ENCODE measurements at places on chromosomes 12 and 14.
A peak's percentile ranks its signal among the peaks of the same experiment; 100 is the strongest.

DNA sequence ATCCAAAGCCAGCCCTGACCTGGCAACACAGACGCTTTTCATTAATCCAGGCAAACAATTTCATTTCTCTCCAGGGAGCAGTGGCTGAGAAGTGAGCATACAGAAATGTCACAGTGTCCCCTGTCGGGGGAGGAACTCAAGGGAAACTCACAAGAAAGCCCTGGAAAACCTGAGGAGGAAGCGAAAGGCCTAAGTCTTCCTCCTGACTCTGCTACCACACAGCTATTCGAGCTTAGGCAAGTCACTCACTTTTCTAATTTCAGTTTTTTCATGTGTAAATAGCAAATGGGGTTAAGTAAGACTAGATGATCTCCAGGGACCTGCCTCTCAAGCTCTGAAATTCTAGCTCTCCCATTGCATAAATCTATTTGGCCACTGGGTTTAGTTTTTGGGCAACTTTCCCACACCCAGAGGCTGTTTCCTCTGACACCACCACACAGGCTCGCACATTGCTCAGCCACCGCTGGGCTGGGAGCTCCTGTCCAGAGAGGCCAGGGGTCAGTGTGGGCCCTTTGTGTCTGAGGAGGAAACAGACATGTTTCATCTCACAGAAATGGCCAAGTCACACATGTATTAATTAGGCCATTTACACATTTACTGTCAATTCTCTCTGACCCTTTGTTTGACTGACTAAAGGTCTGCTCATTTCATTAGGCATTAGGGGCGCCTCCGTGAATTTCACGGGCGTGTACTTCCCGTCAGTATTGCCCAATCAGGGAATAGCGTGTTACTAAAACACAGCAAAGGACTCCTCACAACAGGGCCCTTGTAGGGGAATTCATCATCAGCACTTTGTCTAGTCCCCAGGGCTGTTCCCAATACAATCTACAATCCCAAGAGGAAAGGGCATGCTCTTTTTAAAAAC is 9.8 kb upstream of the PNMA1 start:
- DNase-seq: no peak

DNA sequence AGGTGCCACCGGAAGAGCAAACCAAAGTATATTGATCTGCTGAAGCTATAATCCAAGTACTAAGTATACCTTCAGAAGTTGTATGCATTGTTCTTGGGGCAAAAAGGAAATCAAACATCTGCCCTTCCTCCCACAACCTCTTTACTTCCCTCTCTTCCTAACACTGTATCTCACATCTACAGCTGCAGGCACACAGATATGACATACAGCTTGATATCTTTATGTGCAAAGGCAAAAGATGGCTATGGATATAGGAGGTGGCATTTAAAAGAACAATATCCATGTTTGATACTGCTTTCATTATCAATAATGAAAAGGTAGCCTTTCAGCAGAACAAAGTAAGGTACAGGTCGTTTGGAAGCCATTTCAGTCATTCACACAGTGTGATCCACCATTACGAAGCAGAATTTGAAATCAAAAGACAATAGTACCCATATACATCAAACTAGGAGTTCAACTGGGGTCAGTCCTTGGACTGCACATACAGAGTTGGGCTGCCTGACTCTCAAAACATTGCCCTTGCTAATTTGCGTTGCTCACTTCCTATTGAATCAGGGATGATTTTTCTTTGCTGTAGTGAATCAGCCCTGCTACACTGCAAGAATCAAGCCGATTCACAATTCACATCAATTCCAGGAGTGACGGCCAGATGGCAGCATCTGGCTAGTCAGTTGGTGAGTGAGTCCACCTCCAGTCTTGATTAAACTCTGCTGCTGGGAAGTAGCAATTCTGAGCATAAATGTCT is 8.9 kb downstream of the ANG start:
- peak; percentile 28 for DNase-seq

GRCh38 chr14:74860899-74861733 is 14.8 kb downstream of the PROX2 start:
- DNase-seq: peak; percentile 93

GRCh38 chr14:96629082-96629481 is 126.9 kb downstream of the PAPOLA start:
- no peak for DNase-seq

DNA sequence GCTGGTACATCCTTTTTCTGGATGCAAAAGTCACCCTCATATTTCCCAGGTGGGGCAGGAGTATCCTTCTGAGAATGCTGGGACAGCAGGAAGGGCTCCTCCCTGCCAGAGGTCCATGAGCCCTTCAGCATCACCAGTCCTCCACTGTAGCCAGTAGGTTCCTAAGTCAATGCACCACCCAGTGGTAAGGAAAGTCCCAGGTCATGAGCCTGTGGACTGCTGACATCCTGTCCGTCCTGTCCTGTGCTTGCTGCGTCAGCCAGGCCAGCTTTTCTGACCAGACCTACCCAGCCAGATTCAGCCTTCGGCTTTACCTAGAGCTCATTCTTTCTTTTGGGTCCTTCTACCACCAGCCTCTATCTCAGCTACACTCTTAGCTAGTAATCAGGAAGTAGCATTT is 23.0 kb upstream of the ACTN1 start:
- DNase-seq: no peak

DNA sequence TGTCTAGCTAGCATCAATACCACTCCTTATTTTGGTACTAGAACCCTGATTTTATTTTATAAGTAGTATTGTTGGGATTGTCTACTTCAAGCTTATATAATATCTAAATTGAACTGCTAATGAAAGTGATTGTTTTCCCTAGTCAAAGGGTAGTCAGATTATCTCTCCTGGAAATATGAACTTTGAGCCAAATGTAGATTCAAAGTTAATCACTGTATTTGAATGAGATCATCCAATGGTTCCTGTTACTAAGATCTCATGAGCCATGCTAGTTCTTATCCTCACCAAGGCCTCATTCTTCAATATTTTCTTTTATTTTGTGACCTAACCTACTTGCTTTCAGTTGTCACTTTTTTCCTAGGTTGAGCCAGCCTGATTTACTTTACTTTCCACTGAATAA is 276.7 kb downstream of the RASSF9 start:
- DNase-seq: no peak

DNA sequence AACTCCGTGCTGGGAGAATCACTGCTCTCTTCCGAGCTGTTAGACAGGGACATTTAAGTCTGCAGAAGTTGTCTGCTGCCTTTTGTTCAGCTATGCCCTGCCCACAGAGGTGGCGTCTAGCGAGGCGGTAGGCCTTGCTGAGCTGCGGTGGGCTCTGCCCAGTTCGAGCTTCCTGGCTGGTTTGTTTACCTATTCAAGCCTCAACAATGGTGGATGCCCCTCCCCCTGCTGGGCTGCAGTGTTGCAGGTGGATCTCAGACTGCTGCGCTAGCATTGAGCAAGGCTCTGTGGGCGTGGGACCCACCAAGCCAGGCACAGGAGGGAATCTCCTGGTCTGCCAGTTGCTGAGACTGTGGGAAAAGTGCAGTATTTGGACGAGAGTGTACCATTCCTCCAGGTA is 43.7 kb downstream of the GPR137C start:
- DNase-seq: no peak

DNA sequence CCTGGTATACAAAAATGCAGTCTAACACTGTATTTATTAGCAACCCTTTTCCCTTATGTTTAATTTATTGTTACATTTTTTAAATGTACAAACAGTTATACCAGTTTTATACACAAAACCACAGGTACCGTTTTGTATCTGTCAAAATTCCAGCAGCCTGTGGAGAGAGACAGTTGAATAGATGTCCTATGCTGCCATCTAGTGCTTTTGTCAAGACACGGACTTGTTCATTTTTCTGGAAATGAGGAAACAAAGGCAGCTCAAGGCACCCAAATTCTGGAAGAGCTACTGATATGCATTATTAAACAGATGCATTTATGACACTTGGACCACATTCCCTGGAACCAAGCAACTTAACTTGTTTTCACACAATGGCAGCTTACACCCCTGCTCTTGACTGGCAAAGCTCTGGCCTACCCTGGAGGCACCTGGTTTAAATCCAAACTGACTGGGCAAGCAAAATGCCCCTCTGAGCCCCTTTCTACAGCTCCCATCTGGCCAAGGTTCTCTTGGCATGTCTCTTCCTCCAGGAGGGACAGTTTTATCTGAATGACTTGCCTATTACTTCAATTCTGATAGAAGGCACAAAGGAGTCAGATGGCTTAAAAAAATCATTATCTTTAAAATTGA is 286.9 kb upstream of the PRKD1 start:
- no peak for DNase-seq

- DNase-seq: no peak
These were observed 330.6 kb upstream of the NAV3 start for GRCh38 chr12:77500089-77500488.

DNA sequence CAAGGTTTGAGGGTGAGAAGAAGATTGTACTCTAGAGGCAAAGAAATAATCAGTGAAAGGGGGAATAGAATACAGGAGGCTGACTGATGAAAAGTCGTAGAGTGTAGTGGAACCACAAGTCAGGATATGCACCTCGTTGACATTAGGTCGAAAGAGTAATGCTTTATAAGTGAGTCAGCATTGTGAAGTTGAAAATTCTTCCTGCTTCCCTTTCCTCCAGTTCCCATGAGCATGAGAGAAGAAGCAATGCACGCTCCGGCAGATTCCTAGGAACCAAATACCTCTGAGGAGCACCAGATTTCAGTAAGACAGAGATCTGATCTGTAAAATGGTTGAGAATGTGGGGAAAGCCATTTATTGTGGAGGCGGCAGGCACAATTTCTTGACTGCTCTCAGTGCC is 16.5 kb downstream of the CCER1 start:
- no peak for DNase-seq

DNA sequence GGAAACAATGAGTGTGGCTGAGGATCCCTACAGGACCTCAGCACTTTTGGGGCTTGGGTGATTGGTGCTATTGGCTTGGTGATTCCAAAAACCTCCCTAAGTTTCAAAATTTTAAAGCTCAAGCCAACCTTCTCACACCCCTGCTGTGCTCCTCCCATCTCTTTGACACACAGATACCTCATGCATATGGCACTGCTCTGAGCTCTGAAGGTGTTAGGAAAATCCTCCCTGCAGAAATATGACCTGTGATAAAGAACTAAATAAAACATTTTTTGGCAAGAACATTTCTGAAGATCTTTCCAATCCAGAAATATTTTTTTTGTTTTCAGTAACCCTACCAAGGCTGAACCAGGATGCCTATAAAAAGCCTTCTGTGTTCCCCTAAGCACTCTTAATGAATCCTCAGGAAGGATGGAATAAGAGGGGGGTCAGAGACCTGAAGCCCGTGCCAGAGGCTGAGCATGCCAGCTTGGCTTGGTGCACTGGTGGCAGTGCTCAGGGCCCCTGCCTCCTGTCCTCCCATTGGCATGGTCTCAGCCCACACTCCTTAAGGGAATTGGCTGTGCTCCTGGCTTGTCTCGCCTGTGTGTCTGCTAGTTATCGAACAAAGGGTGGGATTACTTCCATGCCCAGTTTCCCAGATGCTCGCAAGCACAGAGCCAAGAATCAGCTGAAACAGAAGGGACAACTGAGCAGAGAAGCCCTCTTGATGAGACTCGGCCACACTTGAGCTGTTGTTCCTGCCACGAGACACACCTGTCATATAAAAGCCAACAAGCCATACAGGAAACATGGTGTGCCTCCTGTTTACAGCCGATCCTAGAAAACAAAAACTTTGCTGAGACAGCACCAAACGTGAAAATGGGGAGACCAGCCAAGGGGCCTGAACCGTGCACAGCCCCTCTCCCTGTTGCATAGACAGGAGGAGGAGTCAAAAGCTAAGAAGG is 132.7 kb upstream of the EEA1 start:
- DNase-seq: no peak

- no peak for DNase-seq
These were observed 11.4 kb downstream of the EVL start for GRCh38 chr14:100076606-100077005.

DNA sequence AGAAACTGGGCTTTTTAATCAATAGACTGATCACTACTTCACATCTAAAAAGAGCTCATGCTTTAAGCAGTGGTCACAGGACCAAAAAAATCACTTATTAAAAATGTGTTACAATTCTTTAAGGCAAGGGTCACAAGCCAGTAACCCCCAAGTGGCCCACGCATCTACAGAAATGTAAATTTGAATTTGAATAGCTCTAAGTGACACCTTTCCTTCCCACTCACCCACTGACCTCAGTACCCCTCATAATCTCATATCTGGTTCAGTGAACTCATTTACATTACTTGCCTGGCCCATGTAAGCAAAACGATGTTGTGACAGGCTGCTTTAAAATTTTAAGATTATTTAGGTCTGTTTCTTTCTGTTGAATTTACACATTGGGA is 27.4 kb downstream of the NELL2 start:
- DNase-seq: no peak

DNA sequence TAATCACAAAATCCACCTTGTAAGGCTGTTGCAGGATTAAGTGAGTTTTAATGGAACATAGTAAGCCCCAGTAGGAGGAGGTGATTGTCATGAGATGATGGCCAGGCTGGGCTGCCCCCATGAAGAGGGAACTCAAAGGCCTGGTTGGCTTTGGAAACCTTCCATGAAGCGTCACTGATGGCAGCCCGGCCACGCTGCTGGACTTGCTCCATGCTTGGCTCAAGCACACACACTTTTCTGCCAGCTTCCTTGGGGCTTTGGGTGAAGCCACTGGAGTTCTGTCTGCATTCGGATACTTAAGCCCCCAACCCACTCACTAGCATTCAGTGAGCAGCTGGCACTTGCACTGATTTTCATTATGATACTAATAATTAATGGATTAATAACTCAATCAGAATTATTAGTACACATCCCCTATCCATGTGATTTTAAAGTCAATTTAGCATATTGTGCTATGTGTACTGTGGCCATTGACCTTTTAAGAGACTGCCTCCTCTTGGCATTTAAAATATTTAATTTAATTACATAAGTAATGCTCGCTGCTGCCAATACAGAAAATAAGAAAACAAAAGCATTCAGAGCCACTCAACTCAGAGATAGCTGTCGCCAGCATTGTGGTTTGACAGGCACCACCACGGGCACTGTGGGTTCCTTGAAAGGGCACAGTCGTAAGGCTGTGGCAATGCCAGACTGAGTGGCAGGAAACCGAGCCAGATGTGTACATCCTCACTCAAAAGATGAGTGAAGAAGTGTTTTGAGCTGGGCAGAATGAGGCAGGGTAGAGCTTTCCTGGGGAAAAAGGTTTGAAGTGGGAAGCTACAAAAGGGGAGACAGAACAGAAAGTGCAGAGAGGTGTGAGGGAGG is 15.9 kb downstream of the KRT85 start:
- no peak for DNase-seq
